EH (cell line): ENCODE measurements at places on chromosomes 13 and 19.

DNA sequence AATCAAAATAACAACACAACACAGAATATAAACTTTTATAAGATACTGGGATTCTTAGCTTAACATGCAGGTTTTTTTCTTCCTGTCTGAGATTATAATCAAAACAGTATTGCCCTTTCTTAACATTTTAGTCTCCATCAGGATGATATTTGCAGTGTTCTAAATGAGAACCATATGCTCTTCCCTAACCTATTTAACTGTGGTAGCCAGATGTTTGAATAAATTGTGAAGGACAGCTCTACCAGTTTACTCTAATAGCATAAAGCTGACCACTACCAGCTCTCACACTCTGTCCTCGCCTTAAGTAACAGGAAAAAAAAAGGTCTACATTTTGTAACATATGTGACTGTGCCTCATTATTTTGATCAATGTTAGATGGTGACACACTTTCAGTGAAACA lies 618.7 kb upstream of the SGCG start:
- no peak for DNase-seq

GRCh38 chr13:74819549-74819948 lies 662.4 kb downstream of the TBC1D4 start:
- DNase-seq, result no peak

DNA sequence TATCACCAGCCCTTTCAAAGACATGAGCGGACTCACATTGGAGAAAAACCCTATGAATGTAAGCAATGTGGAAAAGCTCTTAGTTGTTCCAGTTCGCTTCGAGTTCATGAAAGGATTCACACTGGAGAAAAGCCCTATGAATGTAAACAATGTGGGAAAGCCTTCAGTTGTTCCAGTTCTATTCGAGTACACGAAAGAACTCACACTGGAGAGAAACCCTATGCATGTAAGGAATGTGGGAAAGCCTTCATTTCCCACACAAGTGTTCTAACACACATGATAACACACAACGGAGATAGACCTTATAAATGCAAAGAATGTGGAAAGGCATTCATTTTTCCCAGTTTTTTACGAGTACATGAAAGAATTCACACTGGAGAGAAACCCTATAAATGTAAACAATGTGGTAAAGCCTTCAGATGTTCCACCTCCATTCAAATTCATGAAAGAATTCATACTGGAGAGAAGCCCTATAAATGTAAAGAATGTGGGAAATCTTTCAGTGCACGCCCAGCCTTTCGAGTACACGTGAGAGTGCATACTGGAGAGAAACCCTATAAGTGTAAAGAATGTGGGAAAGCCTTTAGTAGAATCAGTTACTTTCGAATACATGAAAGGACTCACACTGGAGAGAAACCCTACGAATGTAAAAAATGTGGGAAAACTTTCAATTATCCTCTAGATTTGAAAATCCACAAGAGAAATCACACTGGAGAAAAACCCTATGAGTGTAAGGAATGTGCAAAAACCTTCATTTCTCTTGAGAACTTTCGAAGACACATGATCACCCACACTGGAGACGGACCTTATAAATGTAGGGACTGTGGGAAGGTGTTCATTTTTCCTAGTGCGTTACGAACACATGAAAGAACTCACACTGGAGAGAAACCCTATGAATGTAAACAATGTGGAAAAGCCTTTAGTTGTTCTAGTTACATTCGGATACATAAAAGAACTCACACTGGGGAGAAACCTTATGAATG lies 17.6 kb downstream of the ZNF791 start:
- peak; percentile 34 for DNase-seq

GRCh38 chr19:31503211-31503610 lies 154.0 kb upstream of the TSHZ3 start:
- no peak for DNase-seq

- no peak for DNase-seq
Observed at GRCh38 chr19:49488046-49488862, 846 bp downstream of the RPL13A start.

DNA sequence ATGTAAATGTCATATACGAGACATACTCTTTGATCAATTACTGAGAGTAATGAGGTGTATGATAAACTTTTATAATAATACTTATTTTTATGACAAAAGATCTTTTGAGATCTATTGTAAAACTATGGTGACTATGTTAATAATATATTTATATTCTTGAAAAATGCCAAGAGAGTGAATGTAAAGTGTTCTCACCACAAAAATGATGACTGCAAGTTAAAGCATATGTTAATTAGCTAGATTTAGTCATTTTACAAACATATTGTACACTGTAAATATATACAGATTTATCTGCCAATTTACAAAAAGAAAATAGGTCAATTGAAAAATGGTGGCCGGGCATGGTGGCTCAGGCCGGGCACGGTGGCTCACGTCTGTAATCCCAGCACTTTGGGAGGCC lies 81.0 kb downstream of the GPC6 start:
- DNase-seq, result peak; percentile 8

- no peak for DNase-seq
Observed at GRCh38 chr19:56707821-56708220, 36.3 kb upstream of the ZNF835 start.

DNA sequence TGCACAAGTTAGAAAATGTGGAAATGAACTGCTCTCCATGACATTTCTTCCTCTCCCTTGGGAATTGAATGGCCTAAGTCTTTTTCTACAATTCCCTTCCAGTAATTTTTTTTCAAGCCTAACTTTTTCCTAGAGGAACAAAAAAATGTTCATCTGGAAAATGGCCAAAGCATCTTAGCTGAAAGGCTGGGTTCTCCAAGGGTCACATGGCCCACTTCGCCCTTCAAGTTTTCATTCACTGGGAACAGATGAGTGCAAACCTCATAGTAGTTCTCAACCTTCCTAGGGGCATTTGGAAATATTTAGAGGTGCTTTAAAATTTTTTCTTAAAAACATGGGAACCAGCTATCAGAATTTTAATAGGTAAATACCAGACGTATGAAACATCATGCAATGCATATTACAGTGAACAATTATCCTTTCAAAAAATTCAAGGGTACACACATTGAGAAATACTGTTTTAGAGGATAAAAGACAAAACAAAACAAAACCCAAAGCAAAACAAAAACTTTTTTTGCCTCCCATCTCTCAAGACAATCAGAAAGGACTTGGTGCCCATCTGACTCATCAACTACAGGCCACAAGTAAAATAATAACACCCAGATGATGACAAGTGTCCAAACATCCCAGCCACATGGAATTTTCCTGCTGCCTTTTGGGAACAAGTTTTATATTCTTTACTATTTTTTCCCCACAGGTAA lies 208.8 kb downstream of the SLITRK6 start:
- peak; percentile 50 for DNase-seq

DNA sequence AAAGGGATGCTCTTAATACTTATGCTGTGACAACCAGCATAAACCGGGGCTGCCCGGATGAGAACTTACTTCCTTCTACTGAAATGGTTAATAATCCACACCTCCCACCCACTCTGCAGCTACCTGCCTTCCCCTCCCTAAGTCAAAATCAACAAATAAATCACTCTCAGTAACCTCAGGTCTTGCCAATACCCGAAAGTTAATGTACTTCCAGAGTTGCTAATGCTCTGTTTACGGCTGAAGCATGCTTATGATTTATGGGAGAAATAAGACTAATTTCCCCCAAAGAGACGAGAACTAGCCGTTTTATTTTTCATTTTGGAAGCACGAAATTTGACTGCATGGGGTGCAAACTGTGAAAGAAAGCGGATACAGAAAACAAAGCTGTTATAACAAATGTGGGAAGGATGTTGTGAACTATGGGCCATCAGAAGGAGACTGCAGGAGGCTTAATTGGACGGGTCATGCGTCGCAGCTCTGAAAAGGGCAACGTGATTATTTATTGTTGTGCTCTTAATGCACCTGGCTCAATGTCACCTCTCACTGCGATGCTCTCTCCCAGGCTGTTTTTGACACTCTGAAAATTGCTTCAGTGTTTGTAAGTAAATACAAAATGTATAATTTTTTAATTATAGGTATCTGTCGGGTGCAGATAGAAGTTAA lies 114.0 kb upstream of the SLC7A1 start:
- DNase-seq, result no peak

DNA sequence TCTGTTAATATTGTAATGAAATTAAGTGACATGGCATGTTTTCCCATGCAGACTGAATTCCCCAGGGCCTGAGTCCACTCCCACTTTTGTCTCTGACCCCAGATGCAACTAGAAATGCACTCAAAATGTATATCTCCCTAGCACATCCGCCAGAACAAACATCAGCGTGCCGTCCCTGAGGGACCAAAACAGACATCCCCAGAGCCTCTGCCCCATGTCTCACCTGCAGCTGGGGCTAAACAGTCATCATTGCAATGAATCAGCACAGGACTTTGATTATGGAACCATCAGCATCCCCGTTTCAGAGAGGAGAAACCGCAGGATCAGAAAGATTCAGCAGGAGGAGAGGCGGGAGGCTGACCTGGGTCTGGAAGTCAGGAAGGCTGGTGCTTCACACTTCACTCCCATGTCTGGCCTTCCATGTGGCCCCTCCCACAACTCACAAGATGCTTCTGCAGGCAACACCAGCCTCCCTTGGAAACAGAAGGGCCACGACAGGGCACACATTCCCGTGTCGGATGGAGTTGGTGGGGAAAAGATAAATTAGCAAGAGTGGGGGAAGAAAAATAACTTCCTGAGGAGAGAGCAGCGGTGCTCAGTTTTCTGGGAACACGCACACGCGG lies 130.6 kb upstream of the VSTM2B start:
- DNase-seq, result no peak

DNA sequence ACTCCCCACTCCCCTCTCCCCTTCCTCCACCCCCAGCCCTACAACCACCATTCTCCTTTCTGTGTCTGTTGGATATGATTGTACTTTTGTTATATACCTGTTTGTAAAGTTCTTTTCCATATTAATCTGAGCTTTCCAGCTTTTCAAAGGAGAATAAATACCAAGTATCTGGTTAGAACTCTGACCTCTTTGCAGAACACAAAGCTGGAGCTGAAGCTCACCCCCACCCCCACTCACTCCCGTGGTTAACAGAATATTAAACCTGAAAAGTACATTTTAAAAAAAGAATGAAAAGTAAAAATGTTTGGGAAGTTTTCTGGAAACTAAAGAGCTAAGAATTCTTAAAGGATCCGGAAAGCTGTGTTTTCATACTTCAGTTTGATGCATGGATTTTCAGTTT lies 155.2 kb upstream of the RNF113B start:
- DNase-seq, result no peak

DNA sequence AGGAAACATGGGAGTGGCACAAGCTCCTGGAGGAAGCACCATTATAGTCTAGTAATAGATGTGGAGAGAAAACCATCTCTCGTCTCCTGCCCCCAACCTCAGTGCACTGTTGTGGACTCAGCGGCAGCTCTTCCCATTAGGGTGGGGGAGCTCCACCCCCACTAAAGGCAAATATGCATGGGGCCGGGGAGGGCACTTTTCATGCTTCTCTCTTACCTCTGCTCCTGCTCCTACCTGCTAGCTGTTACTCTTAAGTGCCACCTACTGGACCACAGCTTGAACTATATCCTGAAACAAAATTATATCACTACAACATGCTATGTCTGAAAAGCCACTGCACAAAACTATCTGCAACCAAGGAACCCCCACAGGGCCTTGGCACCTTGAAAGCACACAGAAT lies 112.6 kb upstream of the DACH1 start:
- no peak for DNase-seq

DNA sequence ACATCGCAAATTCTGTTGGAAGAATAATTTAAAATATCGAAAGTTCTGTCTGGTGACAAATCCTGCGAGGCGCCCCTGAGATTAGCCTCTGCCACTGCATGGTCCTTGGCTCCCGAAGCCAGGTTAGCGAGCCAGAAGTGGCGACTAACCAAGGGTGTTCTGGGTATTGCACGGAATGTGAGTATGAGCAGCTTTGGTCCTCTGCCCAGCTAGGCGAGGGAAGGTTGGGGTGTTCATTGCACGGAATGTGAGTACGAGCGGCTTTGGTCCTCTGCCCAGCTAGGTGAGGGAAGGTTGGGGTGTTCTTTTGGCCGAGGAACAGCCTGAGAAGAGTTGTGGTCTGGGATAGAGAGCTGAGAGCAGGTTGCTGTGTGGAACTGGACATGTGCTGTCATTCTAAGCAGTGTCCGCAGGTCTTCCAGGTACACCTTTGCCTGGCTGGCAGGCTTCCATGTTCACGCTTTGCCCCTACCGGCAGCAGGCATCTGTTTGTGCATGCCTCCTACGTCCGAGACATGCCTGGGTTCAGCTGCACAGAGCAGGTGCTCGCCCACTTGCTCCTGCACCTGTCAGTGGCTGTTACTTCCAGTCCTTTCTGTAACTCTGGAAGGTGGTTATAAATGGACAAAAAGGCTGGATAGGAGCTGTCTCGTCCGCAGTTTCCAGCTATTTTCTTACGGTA lies 18.3 kb upstream of the TEX29 start:
- no peak for DNase-seq

DNA sequence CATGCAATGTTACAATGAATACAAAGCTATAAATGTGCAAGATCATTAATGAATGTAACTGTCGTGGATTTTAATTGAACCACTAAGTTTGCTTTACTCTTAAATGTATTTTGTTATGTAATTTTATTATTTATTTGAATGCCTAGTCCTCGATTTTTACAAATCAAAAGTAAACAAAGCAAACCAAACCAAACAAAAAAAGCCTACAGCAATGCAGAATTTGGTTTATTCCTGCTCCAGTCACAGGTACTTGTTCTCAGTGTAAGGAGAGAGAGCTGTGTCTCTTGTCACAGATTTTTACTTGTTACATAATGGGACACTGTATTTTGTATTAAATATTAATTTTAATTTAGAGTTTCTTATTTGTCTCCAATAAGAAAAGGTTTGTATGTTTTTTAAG lies 584.3 kb upstream of the SLITRK6 start:
- DNase-seq, result no peak

DNA sequence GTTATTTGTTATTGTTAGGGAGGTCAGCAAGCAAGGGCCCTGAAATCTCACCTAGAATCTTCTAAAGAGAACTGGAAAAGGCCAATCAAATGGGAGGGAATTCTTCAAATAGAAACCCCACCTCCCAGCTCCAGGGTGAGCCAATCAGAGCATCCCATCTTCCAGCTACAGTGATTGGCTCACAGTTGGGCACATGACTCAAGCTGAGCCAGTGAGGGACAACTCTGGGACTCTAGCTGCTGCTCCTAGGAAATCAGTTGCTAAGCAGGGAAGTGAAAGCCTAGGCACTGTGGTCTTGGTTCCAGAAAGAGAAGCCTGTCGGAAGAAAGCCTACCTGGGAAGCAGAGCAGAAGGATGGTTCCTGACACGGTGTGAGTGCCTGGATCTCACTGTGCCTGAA lies 13.4 kb downstream of the TM6SF2 start:
- peak; percentile 31 for DNase-seq
